ENCODE measurements at places on chromosomes 12 and 14.

DNA sequence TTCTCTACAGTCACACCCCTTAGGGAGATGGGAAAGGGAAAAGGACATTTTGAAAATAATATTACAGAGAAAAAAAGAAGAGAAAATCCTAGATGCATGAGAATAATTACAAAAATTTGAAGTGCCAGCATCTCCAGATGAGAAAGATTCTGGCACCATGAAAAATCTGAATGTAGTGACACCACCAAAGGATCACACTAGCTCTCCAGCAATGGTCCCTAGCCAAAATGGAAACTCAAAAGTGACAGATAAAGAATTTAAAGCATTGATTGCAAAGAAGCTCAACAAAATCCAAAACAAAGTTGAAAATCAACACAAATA is 27.4 kb upstream of the GARIN6 start:
- DNase-seq, result no peak

GRCh38 chr14:94936901-94937685 is 167.2 kb upstream of the GSC start:
- DNase-seq, result no peak

DNA sequence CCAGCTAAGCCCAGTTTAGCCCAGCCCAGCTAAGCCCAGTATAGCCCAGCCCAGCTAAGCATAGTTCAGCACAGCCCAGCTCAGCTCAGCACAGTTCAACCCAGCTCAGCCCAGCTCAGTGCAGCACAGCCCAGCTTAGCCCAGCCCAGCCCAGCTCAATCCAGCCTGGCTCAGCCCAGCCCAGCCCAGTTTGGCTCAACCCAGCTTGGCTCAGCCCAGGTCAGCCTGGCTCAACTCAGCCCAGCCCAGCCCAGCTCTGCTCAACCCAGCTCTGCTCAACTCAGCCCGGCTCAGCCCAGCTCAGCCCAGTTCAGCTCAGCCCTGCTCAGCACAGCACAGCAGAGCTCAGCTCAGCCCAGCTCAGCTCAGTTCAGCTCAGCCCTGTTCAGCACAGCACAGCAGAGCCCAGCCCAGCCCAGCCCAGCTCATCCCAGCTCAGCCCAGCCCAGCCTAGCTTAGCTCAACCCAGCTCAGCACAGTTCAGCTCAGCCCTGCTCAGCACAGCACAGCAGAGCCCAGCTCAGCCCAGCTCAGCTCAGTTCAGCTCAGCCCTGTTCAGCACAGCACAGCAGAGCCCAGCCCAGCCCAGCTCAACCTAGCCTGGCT is 330.9 kb downstream of the TMEM121 start:
- no peak for DNase-seq

- DNase-seq, result no peak
Observed at GRCh38 chr14:76773188-76773885, 12.1 kb downstream of the VASH1 start.

DNA sequence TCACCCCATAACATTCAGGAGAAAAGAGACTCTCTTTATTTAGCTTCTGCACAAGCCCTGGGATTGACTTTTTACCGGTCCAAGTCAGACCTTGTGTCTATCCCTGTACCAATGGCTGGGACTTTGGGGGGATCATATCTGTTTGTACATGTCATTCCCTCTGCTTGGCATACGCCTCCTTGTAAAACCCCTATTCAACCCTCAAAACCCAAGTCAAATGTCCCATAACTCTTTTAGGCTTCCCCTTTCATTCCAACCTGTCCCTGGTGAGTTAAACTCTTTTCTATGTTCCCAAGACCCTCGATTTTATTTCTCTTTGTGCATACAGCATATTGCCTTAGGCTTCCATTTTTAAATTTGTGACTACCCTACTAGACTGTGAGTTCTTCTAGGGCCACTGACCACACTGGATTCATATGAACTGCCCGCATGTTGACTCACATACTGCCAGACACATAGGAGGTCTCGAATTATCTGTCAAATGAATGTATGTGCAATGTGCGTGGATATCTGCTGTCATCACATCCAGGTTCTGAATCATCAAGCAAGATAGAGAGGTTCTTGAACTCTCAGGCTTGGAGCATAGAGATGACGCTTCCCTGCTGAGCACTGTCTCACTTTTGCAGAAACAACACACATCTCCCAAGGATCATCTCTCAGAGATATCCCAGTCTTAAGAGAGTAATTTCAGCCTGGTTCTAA is 548.6 kb upstream of the TBX3 start:
- no peak for DNase-seq

DNA sequence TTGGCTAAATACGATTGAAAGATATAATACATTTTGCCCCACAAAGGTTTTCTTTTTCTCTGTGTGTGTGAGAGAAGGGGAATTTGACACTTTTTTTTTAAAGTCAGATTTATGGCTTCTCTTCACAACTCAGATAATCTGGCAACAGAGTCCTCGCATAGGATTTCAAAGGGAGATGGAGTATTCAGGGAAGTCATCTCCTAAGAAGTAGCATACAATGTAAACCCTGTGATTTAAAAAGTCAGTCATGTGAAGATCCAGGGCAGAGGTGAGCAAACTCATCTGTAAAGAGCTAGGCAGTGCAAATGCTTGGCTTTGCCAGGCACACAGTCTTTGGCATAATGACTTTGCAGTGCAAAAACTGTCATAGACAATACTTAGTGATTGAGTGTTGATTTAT is 1526.3 kb downstream of the AACS start:
- DNase-seq, result no peak

DNA sequence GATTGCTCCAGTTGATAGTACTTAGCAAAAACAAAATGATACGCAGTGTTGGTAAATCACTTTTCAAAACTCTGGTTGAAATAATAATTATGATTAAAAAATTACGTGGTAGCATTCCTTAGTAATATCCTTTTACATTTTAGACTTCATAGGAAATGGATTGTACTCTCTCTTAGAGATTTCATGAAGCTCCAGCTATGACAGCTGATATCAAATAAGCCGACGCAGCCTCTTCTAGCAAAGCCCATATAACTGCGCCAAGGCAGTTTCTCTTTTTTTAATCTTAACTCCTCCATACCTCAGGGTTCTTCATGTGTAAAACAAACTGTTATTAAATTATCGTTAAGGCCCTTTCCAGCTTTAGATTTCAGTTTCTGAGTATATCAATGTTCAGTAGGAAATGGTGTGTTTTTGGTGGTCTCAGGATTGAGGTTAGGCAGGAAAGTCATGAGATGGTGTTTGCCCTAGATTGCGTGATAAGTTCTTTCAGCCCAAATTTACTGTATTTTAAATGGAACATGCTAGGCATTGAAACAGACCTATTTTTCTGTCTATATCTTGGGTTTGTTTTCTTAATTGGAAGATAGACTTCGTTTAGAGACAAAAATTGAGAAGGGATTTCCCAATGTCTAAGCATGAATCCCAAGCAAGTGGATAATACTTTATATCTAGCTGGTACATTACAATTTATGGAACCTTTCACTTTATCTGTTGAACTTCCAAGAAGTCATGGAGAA is 902 bp upstream of the CFL2 start:
- no peak for DNase-seq

GRCh38 chr12:117884161-117884560 is 84.6 kb downstream of the KSR2 start:
- no peak for DNase-seq

DNA sequence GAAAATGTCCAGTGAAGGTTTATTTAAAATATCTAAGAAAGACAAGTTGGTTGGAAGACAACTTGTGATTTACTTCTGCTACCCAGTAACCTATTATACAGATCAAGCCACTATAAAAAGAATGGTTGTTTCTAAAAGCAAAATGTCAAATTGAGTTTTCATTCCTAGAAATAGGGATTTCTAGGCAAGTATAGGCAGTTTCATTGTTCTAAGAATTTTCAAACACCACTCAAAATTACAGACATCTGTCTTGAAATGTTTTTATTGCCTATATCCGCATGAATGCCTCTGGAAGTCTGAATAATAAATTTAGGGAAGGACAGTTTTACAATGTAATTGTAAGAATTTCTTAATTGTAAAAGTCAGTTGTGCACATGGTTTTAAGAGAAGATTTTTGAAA is 8.6 kb downstream of the YEATS4 start:
- no peak for DNase-seq

DNA sequence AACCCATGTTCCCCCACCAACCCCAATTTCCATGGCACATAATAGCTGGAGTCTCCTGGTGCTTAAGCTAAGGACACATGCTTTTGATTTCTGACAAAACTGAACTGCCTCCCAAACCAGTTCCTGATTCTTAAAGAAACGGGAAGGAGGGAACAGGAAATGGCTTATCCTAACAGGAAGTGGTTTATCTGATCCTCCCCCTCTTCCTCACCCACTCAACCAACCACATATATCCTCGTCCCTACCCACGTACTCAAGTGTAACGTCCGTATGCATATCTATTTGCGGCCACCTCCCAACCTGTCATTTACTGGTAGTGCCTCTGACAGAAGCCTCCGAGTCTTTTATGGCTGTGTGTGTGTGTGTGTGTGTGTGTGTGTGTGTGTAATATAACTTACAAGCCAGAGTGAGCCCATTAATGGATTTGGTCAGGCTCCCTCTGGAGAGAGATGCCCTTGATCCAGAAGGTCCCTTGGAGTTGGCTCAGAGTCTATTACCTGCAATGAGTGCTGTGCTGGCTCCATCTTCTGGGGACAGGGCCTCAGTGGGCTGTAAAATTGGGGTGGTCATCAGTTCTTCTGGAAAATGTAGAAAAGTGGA is 7.7 kb downstream of the DAZAP2 start:
- DNase-seq, result no peak

- no peak for DNase-seq
Observed at GRCh38 chr12:14219156-14219555, 146.3 kb upstream of the ATF7IP start.

- no peak for DNase-seq
Observed at GRCh38 chr12:108753976-108754375, 22.7 kb upstream of the CORO1C start.

DNA sequence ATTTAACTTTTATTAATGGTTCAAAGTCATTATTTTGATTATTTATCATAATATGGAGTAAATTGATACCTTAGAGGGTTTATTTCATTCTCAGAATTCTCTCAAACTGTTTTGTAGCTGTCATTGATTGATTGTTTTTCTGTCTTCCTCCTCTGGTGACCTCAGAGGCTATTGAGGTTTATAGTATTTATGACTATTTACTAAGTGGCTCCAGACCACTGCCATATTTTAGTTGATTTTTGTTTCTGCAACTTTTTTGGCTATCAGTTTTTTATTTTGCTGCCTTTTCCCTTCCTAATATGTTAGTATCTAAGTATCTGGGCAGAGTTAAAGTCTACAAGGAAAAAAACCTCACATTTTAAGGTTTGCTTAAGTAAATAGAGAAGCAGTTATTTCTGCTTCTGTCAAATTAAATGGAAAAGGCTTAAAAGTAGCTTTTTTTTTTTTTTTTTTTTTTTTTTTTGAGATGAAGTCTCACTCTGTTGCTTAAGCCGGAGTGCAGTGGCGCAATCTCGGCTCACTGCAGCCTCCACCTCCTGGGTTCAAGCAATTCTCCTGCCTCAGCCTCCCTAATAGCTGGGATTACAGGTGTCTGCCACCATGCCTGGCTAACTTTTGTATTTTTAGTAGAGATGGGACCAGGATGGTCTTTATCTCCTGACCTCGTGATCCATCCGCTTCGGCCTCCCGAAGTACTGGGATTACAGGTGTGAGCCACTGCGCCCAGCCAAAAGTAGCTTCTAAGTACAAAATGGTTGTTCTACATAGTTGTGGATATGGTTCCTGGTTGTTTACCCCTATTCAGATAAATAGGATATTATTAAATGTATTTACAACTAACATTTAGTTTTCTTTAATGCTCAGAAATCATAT is 8.2 kb downstream of the MDM2 start:
- no peak for DNase-seq

DNA sequence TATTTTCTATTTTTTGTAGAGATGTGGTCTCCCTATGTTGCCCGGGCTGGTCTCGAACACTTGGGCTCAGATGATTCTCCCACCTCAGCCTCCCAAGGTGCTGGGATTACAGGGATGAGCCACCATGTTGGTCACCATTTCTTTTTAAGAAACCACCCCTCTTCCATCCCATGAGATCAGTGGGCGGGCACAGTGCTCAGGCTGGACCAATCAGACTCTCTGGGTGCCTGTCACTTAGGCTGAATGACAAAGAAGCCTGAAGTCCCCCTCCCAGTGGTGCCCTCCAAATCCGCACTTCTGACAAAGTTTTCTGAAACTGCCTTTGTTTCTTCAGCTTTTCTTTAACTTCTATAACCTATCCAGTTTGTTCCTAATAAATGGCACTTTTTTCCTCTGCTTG is 48.2 kb downstream of the CALM1 start:
- no peak for DNase-seq

GRCh38 chr14:71550367-71550766 is 381.9 kb upstream of the RGS6 start:
- no peak for DNase-seq

- DNase-seq, result no peak
Observed at GRCh38 chr12:1188016-1188415, 197.0 kb downstream of the ERC1 start.

DNA sequence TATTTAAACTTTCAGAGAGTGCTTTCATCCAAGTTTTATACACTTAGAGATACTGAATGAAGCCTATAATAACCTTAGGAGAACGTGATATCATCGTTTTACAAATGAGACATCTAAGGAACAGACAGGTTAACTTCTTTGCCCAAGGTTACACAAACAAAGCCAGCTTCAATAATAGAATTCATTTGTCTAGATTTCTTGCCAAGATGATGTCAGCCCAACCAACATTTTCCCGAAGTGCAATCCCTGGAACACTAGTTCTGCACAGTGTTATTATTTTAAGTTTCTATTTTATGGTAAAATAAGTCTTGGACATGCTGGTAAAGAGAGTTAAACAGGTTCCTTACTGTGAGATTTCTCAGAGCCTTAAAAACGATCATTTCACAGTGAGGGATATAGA is 174.6 kb downstream of the SLC25A21 start:
- no peak for DNase-seq

DNA sequence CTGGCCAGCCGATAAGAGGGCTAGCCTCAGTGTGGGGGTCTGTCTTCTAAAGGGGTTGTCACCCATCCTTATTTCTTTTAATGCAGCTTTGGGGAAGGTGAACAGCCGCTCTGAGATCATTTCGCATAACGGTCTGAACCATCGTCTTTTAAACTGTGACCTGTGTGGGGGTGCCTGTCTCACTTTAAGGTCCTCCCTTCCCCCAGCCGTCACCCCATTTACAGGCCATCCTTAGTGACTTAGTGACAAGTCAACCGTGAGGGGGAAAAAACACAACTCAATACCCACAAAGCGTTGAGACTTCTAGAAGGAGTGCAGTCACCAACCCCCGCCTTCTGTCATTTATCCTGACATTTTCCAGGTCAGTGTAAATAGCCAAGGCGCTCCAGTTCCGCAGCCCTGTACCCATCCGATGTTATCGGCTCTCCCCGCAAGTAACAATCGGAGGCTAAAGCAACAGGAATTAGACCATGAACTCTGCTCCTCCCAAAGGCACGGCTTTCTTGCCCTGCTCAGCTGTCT is 505 bp upstream of the DENND5B start:
- DNase-seq, result no peak

- DNase-seq, result no peak
Observed at GRCh38 chr12:14473707-14474287, 93.9 kb downstream of the PLBD1 start.

- DNase-seq, result no peak
Observed at GRCh38 chr12:124543052-124543589, 24.3 kb downstream of the NCOR2 start.
